ENCODE measurements at places on chromosomes 4 and X.

- DNase-seq: peak; percentile 82
These were observed 11.7 kb upstream of the RAB40A start for GRCh38 chrX:103531002-103531401.

- DNase-seq: peak; percentile 1
These were observed 40.0 kb downstream of the RIPPLY1 start for GRCh38 chrX:106862972-106863688.

DNA sequence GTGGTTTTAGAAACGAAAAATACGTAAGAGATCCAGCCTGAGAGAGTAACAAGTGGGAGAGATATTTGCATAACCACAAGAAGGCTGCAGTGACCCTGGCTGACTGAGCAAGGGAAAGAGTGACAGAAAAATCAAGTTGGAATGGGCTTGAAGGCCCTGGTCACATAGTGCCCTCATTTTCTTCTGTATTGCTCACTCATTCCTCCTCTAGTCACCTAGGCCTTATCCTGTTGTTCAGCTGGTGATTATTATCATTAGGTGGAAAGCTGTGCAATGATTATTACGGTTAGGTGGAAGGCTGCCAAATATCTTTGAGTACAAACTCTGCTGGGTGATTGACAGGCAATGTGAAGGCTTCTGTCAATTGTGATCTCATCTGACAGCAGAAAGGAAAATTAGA lies 2384.1 kb downstream of the PCDH7 start:
- DNase-seq: no peak

DNA sequence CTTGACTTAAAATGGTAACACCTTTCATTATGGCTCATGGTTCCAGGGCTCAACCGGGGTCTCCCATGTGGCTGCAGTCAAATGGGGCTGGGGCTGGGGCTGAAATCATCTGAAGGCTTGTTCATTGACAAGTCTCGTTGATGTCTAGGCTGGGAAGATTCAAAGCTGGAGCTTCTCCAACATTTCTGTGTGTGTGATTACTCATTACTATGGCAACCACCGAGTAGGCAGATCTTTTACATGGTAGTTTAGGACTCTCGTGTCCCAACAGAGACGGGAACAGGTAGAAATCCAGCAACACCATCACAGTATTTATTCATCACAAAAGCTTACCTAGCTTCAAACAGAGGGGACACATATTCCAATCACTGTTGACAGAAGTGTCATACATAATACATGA lies 7.8 kb downstream of the YTHDC1 start:
- DNase-seq: peak; percentile 46

DNA sequence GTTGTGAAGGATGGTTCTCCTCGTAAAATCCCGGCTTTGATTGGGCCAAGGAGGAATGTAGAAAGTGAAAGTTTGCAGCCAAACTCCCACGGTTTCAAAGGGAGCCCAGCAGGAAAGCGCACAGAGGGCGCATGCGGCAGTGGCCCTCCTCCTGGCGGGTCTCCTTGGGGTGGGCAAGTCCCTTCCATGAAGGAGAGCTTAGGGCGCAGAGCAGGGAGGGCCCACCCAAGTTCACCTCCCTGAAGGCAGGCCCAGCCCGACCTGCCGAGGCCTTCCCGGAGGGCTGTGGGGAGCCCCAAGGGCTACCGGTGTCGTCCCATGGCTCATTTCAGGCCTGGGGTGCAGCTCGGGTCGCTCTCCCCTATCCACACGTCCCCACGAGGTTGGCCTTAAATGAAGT lies 2.0 kb downstream of the PDZD4 start:
- no peak for DNase-seq

DNA sequence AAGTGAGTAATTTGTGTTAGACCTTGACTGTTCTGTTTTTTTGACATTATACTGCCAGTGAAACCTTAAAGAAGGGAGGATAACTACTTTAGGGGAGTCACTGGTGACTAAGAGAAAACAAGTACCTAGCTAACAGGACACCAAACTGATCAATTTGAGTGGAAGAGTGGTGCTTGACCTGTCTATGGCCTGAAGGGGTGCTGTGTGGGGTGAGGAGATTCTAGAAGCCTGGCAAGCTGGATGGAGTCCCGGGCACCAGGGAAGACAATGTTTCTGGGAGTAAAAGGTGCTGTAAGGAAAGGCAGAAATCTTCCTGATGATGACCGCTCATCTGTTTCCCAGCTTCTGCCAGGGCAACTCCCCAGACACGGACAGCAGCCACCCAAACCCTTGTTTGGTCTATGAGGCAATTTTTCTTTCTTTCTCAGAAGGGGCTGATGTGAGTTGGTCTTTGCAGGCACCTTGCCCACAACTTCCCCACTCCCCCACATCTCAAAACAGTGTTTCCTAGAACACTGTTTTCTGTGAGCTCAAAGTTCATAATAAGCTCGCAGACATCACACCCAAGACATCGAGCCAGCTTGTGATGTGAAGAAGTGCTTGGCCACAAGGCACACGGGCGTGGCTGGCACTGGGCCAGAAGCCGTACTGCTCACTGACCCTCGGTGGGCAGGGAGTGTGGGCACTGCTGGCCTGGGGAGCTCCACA lies 4.6 kb downstream of the TXK start:
- peak; percentile 20 for DNase-seq

DNA sequence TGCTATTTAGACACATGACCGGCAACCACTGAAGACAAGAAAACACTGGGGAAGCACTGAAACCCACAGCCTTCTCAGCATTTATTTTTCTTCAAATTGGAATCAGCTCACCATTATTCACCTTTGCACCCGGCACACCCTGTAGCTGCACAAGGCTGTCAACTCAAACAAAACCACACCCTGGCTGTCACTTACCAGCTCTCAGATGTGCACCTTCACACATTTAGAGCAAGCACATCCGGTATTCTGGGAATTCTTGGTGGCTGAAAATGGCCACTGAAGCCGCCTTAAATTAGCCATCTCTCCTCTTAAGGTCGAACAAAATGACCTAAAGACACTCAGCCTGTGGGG lies 5.9 kb downstream of the ZFYVE28 start:
- no peak for DNase-seq

DNA sequence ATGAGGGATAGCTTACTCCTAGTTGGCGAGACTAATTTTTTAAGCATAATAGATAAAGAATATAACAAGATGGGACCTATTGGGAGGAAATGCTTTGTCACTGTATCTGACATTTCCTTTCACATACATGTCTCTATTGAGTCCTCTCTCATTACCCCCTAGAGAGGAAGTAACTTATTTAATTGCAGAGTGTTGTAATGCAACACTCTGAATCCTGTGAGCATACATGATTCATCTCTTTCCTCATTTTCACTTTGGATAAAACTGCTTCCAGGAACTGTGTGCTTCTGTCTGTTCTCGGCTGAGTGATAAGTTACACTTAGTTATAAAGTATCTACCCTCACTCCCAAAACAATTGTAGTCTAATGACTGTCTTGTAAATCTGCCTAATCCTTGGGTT lies 266.1 kb upstream of the ANXA10 start:
- peak; percentile 28 for DNase-seq

DNA sequence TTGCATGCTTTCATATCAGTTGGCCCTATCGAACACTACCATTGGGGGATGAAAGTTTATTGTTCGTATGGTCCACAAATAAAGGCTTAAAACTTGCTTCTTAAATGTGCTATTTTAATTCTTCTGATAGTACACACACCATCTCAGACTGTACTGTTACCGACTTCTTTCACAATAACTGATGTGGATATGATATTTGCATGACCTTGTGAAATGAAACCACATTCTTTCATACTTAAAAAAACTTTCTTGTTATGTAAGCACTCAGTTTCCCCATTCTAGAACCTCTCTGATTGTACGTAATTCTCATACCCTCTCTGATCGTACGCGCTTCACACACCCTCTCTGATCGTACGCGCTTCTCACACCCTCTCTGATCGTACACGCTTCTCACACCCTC lies 12.0 kb upstream of the WDR19 start:
- DNase-seq: no peak
